ENCODE measurements at places on chromosomes 12 and 14. TPM values are rescaled to one million over a fixed set of nuclear protein-coding genes. Genes with fewer than 3 reads are reported as not detected.

- no peak for DNase-seq
Measured at GRCh38 chr12:97944576-97944975, 482.0 kb downstream of the RMST start.

DNA sequence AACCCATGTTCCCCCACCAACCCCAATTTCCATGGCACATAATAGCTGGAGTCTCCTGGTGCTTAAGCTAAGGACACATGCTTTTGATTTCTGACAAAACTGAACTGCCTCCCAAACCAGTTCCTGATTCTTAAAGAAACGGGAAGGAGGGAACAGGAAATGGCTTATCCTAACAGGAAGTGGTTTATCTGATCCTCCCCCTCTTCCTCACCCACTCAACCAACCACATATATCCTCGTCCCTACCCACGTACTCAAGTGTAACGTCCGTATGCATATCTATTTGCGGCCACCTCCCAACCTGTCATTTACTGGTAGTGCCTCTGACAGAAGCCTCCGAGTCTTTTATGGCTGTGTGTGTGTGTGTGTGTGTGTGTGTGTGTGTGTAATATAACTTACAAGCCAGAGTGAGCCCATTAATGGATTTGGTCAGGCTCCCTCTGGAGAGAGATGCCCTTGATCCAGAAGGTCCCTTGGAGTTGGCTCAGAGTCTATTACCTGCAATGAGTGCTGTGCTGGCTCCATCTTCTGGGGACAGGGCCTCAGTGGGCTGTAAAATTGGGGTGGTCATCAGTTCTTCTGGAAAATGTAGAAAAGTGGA, 7.7 kb downstream of the DAZAP2 start:
- DNase-seq, result no peak

DNA sequence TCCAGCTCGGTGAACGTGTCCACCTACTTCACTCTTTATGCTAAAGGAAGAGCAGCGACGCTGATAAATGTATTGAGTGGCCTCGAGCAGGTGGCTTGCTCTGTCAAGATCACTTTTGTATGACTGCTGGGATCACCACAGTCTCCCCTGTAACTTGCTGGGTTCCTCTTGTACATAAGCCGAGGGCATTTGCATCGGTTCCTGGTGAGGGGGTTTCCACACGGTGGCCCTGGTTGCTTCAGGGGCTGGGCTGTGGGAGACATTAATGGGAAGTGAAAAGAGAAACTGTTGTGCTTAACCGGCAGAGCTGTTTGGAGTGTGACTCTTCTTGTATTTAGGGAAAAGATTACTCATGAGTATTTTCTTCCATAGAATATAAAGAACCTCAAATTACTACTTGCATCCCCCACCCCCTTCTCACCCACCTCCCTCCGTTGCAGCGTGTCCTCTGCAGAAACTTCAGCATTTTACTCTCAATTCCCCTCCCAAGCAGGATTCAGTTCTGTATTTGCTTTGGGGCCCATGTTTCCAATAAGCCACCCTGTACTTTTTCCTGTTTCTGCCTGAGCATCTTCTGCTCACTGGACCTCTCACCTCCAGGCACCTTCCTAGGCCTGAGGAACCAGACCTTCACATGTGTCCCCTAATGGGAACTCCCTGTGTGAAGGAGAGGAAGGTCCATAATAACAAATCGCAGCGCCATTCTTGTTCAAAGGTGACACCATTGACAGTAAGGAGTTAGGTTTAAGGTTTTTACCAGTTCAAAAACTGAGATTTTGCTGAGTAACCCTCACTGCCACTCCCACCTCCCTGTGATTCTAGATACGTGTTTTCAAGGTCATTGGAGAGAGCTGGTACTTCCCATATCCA, 187.0 kb downstream of the ETV6 start:
- DNase-seq, result no peak

- DNase-seq, result no peak
Measured at GRCh38 chr14:100888789-100889315, 14.7 kb downstream of the RTL1 start.

DNA sequence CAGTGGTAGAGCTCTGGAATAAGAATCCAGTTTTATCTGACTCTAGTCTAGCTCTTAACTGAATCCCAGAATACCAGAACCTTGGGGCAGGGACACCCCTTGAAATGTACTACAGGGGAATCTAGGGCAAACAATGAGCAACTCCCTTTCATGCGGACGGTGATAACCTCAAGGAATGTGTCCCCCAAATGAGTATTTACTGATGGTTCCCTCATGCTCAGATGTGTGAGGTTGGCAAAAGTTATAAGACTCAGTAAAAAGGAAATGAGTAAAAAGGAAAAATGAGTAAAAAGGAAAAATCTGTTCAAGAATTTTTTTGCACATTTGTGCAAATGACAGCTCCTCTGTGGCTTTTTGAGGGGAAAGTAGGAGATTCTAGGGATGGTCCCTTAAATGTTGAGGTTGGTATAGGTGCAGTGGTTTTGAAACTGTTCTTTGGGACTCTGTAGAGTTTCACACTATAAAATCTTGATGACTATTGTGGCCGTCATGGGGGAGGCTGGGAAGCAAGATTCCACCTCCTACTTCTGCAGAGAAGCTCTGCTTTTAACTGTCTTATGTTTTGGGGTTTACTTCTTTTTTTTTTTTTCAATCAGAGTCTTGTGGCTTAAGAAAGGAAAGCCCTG, 58.6 kb downstream of the NRXN3 start:
- no peak for DNase-seq

DNA sequence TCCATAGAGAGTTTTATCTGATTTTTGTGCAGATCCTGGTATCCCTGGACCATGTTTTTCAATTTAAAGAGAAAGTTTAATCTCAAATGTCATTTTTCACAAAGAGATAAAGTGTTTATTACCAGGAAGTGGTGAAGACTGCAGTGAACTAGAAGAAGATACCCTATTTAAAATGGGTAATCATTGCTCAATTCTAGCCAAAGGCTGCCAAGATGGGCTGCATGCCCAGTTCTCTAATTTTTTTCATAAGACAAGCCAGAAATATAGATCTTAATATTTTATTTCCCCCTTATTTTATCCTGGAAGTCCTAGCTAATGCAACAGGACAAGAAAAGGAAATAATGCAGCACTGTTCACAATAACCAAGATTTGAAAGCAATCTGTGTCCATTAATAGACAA, 343.5 kb downstream of the PCNX1 start:
- no peak for DNase-seq

DNA sequence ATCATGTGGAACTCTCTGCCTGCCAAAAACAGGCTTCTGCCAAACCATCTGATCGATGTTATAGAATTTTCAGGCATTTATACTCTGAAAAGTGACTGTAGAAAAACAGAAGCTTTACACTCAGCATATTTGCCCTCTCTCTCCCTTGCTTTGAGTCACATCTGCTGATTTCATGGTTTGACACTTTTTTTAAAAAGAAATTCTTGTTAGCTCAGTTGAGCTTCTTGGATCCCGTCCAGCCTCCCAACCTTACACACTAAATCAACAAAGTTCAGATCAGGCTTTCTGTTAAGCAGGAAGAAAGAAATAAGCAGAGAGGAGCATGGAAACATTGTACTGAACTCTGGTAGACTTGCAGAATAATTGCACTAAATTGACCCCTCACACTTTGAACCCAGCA, 193.6 kb upstream of the SEL1L start:
- DNase-seq, result no peak

GRCh38 chr12:20376984-20377383, 8.6 kb downstream of the PDE3A start:
- DNase-seq, result no peak

- peak; percentile 45 for DNase-seq
Measured at GRCh38 chr12:131129839-131130238, 176.1 kb downstream of the ADGRD1 start.

GRCh38 chr14:75906680-75907280, 75.0 kb downstream of the TGFB3 start:
- DNase-seq, result peak; percentile 54

GRCh38 chr14:83470959-83471695, 1937.5 kb upstream of the SEL1L start:
- DNase-seq, result no peak

DNA sequence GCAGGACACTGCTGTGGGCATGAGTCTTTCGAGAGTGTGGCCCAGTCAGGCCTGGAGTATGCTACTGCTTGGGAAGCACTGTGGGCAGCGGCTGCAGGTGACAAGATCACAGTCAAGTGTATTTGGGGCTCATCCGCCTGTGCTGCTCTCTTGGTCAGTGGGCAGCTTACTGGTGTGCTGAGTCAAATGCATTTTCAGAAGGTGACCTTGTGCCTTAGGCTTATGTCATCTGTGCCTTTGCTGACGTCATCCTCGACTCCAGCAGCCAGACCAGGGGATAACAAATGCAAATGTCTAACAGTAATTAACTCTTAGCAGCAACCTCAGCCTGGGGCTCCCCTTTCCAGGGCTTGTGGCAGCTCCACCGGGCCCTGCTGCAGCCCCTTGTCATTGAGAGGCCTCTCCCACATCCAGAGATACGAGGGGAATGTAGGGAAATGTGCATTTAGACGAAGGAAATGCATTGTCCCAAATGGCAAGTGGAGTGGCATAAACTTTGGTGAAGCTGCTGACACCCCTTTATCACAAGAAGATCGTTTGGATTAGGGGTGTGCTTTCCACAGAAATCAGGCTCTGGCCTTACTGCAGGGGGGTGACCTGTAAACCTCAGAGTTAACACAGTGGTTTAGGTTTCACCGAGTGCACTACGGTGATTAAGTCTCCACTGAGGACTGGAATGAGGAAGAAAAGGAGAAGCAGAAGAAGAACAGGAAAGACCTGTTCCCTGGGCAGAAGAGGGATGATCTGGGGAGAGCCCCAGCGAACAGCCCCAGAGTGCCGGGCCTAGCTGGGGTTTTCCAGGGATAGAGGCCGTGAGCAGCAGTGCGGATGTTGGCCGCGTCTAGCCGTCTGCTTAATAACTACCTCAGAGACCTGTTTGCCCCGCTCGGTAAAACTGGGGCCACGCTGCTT, 39.7 kb downstream of the PSMA6 start:
- DNase-seq, result no peak

GRCh38 chr14:97634751-97635150, 837.6 kb downstream of the VRK1 start:
- DNase-seq, result no peak

DNA sequence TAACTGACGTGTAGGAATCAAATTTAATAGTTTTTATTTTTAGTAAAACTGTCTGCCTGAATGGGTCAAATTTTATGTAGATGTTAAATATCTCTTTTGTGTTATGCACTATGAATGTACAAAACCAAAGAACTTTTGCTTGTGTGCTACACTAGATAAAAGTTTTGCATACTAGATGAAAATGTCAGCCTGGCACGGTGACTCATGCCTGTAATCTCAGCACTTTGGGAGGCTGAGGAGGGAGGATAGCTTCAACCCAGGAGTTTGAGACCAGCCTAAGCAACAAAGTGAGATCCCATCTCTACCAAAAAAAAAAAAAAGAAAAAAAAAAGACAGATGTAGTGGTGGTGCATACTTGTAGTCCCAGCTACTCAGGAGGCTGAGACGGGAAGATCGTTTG, 11.1 kb downstream of the AEBP2 start:
- DNase-seq, result no peak

DNA sequence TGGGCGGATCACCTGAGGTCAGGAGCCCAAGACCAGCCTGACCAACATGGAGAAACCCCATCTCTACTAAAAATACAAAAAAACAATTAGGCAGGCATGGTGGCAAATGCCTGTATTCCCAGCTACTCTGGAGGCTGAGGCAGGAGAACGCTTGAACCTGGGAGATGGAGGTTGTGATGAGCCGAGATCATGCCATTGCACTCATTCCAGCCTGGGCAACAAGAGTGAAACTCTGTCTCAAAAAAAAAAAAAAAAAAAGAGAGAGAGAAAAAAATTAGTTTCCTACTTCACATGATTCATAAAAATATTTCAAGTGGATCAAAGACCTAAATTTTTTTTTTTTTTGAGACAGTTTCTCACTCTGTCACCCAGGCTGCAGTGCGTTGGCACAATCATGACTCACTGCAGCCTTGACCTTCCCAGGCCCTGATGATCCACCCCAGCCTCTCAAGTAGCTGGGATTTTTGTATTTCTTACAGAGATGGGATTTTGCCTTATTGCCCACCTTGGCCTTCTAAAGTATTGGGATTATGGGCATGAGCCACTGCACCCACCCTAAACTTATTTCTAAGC, 24.9 kb downstream of the FCF1 start:
- no peak for DNase-seq

LRTM2 gene
- not detected for total RNA-seq

IAPP gene
- not detected for total RNA-seq

OR2AP1 gene
- total RNA-seq, result not detected
